NCI-H526 treated with DMSO at 0.1 percent for 48 hours (cell line): ENCODE measurements at places on chromosomes 4 and X.
A peak's percentile ranks its signal among the peaks of the same experiment; 100 is the strongest.

DNA sequence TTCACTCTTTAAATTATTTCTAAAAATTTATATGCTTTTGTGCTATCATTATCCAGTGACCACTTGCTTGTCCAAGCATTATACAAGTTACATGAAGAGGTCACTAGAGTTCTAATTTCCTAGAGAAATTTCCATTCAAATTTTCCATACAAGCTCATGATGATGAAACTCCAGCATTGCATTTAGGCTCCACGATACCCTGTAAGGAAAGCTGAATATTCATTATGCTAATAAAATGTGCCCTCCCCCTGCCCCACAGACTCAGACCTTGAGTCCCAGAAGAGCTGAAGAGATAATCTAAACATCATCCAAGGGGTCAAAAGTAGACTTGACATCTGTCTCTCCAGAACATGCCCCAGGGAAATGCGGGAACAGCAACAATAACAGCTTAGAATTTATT is 19.6 kb upstream of the FAM156A start:
- DNase-seq = no peak

DNA sequence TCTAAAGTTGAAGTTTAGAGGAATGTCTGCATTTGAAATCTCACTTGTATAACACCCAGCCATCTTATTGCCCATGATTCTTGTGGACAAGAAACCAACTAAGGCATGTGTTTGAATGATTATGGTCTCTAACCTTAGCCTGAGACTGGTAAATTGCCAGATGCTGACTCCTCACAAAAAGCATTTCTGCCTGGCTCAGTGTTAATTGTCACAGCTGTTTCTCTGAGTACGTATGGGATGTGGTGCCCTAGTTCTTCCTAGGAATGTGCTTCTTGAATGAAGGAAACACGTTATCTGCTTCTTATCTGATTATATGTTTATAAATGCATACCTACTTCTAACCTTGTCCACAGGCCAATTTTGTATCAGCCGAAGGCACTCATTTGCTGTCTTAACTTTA is 63.1 kb upstream of the NDP start:
- no peak for DNase-seq

GRCh38 chr4:169051761-169052593 is 41.9 kb upstream of the CBR4 start:
- no peak for DNase-seq

DNA sequence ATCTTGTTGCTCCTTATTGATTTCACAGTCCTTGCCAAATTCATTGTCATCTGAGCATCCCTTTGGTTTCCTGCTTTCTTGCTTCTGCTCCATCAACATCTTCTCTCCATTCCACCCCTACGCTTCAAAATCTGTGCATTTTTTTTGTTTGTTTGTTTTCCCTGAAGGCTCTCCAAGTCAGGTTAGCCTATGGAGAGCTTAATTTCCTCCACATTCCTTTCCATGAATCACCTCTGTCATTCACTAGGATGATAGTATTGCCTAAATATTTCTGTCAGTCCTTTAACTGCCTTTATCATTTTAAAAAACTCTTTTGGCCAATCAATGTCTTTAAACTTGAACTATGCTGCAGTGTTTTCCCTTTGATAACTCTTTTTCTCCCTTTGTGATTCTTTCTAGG is 67.7 kb downstream of the PPARGC1A start:
- no peak for DNase-seq

- DNase-seq = no peak
Observed at GRCh38 chr4:142407596-142407995, 438.5 kb downstream of the INPP4B start.

- no peak for DNase-seq
Observed at GRCh38 chr4:35556387-35556786, 687.9 kb downstream of the ARAP2 start.

GRCh38 chr4:8502836-8503585 is 62.4 kb downstream of the TRMT44 start:
- no peak for DNase-seq

DNA sequence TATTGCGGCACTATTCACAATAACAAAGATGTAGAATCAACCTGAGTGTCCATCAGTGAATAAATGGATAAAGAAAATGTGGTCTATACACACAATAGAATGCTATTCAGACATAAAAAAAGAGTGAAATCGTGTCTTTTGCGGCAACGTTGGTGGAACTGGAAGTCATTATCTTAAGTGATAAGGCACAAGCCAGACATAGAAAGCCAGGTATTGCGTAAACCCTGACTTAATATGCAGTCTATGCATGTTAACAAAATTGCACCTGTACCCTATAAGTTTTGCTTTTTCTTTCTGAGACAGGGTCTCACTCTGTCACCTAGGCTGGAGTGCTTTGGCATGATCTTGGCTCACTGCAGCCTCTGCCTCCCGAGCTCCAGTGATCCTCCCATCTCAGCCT is 28.6 kb downstream of the KIAA0232 start:
- no peak for DNase-seq

GRCh38 chrX:39194673-39195072 is 393.4 kb downstream of the MID1IP1 start:
- no peak for DNase-seq

DNA sequence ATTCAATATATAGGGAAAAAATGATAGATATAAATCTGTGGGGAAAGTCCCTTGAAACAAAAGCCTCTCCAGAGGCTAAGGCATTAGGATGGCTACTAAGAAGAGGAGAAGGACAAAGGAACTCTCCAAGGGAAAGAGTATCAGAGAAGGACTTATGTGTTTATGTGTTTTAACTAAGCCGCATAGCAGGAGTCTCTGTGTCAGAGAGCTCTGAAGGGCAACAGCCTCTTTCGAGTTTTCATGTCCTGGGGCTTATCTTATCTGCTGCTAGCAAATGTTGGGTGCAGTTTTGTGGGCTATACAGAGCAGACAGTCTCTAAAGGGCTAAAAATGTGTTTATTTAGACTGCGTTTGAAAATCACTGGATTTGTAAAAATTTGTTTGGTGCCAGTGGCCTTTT is 1145.6 kb upstream of the DIAPH2 start:
- DNase-seq = no peak

DNA sequence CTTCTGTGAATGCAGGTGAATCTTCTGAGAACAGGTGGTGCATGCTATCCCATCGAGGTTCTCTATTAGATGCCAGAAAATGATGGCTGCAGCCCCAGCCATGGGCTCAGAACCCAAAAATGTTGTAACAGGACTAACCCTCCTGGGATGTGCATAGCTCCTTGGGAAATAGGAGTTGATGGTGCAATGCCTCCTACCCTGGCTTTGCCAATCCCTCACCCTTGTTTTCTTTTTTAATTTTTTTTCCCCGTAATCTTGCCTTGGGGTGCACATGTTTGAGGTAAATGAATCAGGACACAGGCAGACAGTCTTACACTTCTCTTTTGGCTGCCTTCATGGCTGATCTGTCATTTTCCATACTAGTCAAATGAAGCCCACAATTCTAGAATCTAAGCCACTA is 96.6 kb downstream of the KIT start:
- DNase-seq = no peak

GRCh38 chr4:78288327-78288726 is 231.2 kb downstream of the FRAS1 start:
- DNase-seq = no peak

DNA sequence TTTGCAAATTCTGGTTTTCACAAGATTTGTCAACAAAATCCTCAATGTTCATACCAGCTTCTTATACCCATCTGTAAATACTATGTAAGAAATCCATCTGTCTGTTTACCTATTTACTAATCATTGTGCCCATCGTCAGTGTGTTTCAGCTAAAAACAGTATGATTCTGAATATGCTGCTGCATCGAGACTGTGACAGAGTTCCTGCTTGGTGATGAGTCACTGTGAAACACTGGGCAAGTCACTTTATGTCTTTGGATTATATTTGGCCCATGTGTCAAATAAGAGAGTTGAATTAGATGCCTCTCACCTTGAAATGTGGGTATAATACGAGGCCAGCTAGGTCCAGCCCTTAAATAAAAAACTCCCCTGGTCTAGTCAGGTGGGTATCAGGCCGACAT is 79.3 kb downstream of the CBLL2 start:
- no peak for DNase-seq

- no peak for DNase-seq
Observed at GRCh38 chr4:93732509-93732908, 96.0 kb upstream of the ATOH1 start.

GRCh38 chr4:15011166-15011565 is 8.9 kb downstream of the CPEB2 start:
- DNase-seq = no peak

GRCh38 chr4:130336585-130337217 is 1240.7 kb downstream of the C4orf33 start:
- peak; percentile 6 for DNase-seq

DNA sequence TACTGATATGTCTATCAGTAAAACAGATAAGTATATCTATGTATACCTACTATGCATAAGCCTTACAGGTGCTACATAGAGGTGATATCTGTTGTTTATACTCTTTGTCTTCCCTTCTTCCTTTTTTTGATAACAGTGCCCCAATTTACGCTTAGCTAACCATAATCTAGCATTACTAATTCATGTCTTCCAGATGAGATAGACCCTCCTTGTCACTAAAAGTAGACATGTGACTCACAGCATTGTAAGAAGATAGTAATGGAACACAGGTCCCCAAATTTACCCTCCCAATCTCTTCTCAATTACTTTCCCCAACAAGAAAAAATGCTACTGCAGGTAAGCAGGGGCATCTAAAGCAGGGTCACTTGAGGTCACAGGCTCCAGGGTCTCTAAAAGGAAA is 7.9 kb upstream of the NFKB1 start:
- DNase-seq = no peak

GRCh38 chr4:1627417-1628313 is 56.4 kb downstream of the FAM53A start:
- DNase-seq = no peak

DNA sequence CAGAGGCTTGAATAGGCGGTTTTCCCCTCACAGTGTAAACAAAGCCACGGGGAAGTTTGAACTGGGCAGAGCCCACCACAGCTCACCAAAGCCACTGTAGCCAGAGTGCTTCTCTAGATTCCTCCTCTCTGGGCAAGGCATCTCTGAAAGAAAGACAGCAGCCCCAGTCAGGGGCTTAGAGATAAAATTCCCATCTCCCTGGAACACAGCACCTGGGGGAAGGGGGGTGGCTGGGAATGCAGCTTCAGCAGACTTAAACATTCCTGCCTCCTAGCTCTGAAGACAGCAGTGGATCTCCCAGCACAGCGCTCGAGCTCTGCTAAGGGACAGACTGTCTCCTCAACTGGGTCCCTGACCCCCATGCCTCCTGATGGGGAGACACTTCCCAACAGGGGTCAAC is 44.0 kb upstream of the USP38 start:
- no peak for DNase-seq

DNA sequence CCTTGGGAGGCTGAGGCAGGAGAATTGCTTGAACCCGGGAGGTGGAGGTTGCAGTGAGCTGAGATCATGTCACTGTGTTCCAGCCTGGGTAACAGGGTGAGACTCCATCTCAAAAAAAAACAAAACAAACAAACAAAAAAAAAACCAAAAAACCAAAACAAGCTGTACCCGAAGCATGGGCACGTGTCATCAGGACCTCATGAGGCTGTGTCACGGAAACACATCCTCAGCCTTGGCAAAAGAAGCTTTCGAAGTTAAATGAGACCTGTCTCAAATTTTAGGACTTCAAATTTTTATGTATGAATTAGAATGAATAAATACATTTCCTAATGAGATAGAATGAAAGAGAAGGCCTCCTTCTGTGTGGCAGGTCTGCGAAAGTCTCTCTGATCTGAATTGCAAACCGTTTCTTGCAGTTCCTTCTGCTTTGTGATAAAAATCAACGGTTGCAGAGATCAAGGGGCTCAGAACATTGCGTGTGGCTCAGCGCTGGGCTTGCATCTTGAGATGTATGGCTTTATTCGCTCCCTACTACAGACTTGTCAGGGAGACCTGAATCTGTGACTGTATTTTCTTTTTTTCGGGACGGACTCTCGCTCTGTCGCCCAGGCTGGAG is 19.5 kb upstream of the CRLF2 start:
- no peak for DNase-seq

- DNase-seq = no peak
Observed at GRCh38 chrX:46572340-46572936, 1.1 kb upstream of the CHST7 start.

GRCh38 chr4:24169956-24170355 is 280.1 kb upstream of the PPARGC1A start:
- DNase-seq = no peak

DNA sequence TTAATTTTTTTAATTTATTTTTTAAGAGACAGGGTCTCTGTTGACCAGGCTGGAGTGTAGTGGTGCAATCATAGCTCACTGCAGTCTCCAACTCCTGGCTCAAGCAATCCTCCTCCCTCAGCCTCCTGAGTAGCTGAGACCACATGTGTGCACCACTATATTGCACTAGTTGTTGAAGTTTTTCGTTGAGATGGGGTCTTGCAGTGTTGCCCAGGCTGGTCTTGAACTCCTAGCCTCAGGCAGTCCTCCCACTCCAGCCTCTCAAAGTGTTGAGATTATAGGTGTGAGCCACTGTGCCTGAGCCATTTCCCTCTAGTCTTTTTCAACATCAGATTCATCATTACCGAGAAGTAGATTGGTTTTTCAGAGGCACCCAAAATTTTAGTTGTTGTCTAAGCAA is 165.7 kb downstream of the DCLK2 start:
- DNase-seq = no peak

DNA sequence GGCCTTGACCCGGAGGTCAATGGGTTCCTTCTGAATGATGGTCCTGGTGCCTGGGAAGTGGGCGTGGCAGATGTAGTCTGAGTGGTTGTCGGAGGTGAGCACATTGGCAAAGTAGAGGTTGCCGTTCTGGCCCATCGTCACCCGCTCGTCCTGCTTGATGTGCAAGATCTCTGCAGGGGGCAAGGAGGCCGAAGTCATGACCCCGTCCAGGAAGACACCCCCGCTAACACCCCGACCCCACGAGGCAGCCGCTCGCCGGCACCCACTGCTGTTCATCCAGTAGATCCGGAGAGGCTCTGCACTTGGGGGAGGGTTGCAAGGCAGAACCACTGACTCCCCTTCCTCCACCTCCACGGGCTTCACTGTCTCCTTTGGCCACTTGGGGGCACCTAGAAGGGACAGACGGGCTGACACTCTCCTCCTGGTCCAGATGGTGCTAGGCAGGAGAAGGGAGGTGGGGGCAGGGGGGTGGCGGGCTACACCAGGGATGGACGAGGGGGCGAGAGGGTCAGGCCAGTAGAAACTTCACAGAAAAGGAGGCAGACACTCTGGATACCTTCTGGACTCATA is 15.1 kb downstream of the L1CAM start:
- DNase-seq = no peak
